Smooth muscle cell of the brain vasculature (primary cell): ENCODE measurements at places on chromosomes 3 and 15.

DNA sequence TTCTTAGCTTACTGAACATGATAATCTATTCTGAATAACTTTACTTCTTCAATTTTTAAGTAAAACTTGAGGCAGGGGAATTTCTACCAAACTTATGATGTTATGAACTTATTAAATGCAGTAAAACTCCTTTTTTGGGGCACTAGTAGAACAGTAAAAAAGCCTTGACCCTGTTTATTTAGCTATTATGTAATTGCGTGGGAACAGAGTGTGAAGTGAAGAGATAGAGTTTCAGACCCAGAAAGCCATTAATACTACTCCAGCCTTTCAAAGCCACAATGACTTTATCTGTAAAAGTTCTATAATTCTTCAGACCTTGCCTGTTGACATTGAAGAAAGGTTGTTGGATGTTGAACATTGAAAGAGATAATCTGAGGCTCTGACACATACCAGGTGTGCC, 638.8 kb upstream of the GRM7 start:
- no peak for DNase-seq

DNA sequence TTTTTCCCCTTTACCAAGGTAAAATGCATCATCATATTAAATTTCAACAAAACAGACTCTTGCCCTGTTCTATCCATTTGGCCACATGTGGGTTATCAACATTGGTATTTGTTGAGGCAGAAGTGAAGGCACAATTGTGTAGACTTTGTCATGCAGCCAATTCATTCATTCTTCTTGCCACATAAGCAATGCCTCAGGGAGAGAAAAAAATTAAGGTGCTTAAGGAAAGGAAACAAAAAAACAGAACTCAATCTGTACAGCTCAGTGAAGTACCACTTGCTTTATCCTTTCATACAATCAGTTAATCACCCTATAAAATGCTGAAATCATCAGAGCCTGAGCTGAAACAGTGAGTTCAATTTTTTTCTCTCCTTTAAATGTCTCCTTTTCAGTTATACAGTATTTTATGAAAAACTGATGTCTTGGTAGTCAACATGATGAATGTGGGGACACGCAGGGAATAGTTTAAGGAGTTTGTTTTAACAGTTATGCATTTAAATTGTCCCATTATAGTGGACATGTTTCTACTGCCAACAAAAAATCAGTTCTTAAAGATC, 588.9 kb downstream of the MFSD1 start:
- DNase-seq, result no peak

GRCh38 chr3:196662033-196662432, 22.5 kb downstream of the NRROS start:
- DNase-seq, result no peak

- DNase-seq, result no peak
Observed at GRCh38 chr3:143977341-143978262, 6.0 kb downstream of the DIPK2A start.

DNA sequence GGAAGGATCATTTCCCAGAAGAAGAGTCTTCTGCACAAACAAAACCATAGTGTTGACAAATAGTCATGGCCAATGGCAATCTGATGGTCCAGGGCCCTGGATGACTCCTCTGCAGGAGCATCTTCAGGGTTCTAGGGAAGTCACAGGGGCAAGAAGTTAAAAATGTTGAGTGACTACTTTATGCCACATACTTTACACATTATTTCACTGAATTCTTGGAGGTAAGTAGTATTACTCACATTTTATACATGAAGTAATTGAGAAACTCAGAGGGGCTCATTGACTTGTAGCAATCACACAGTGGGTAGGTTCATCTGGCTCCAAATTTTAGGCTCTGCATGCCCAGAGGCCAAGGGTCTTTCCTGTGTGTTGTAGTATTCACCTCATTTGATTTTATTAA, 430.2 kb upstream of the MCTP2 start:
- no peak for DNase-seq

DNA sequence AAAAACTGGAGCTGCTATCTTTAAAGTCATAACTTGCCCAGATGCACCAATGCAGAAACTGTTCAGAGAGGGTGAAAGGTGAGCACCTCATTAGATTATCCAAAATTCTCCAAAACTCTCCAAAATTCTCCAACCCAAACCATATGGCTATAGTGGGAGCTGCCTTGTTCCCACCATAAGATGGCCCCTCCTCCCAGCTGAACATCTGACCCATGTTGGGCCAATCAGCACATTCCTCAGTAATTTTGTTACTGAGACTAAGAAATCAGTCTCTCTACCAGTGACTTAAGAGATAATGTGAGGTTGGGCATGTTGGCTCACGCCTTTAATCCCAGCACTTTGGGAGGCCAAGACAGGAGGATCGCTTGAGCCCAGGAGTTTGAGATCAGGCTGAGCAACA, 32.8 kb downstream of the DPH3 start:
- DNase-seq, result no peak

- no peak for DNase-seq
Observed at GRCh38 chr3:168497741-168498140, 402.0 kb upstream of the GOLIM4 start.

DNA sequence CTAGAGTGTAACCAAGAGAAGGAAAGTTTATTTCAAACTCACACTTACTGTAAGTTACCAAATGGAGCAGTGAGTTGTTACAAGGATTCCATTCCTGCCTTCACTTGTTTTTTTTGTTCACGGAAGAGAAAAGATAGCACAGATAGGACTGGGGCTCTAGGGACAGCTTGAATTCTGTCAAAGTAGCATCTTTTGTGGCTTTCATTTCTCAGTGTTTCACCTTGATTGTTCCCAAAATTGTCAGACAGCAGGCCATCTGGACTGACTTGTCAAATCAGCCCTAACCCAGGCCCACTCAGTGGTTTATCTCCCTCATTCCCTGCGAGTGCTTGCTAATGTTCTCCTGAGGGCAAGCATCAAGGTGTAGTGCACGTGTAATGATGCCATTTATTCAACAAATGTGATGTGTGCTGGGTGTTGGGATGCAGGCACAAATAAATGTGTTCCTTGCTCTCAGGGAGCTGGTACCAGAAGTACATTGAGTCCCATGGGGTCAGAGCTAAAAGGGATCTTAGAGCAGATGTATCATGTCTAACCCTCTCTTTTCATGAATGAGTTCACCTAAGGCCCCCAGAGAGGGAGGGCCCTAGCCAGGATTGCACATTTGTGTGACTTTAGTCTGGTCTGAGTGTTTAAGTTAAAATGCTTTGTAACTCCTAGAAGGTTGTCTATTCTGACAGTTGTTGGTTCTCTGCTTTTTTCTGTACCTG, 49.1 kb downstream of the PDHB start:
- DNase-seq, result no peak

DNA sequence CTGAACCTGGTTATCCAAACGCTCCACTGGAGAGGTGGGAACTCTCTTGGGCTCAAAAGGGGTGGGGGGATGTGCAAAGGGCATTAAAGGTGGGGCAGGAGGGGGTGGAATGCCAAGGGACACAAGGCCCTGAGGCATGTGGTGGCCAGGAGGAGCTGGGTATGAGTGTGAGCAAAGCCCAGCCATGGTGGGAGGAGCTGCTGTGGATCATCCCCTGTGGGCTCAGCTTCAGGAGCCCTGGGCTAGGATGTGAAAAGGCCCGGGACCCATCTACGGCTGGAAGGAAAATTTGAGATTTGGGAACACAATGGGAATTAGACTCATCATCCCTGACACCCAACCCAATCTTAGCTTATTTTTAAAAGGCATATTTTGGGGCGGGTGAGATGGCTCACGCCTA, 33.3 kb downstream of the MGLL start:
- no peak for DNase-seq

- peak; percentile 20 for DNase-seq
Observed at GRCh38 chr3:127970966-127971592, 56.0 kb downstream of the KBTBD12 start.

DNA sequence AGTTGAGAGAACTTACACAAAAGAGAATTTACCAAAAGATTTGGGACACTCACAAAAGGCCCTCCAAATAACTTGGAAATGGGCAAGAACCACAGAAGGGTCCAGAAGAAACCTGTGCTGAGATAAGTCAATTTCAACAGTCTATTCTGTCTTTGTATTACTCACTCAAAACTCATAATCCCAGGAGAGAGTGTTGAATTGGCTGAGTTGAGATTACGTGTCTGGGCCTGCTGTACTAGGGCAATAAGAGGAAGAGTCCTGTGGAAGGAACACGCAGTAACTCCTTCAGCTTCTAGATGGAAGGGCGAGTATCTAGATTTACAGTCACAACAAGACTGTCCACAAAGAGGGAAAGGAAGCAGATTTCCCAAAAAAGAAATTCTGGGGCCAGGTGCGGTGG, 42.5 kb upstream of the DYNC1LI1 start:
- no peak for DNase-seq

- DNase-seq, result no peak
Observed at GRCh38 chr3:117618462-117618861, 908.9 kb downstream of the TUSC7 start.
